ENCODE measurements at places on chromosomes 5 and 9.

DNA sequence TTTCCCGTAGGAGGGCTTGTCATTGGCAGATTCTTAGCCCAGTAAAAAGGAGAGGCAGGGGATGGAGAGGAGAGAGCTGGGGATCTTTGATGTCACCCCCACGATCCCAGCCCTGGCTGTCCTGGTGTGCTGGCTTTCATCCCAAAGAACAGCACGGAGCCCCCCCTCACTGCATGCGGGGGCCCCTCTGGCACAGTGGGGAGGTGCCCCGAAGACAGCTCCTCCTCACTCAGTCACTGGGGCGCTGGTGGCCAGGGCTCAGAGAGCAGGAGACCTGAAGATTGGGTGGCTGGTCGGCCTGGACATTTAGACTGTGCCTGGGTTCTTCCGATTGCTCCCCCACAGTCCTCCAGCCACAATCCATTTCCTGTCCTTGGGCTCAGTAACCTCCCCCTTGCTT is 207.5 kb downstream of the MELK start:
- DNase-seq = no peak

GRCh38 chr5:137486707-137487106 is 12.4 kb downstream of the SPOCK1 start:
- DNase-seq = peak; percentile 61

GRCh38 chr9:33117306-33117705 is 40.8 kb upstream of the SMU1 start:
- DNase-seq = no peak

GRCh38 chr9:121915304-121915625 is 177.8 kb downstream of the TTLL11 start:
- no peak for DNase-seq

DNA sequence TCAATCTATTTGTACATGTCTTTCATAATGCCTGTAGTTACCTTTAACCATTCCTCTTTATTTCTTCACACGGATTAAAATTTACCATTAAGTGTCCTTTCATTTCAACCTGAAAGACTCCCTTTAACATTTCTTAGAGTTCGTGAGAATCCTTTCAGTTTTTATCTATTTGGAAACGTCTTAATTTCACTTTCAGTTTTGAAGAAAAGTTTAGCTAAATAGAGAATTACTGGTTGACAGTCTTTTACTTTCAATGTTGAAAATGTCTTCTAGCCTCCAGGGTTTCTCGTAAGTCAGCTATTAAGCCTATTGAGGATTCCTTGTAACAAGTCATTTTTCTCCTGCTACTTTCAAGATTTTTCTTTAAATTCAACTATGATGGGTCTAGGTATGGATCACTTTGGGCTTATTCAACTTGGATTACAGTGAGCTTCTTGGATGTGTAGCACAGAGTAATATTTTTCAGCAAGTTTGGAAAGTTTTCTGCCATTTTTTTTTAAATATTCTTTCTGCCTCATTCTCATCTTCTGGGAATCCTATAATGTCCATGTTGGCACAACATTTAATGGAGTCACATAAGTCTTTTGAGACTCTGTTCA is 48.5 kb downstream of the RFX3 start:
- DNase-seq = no peak

- peak; percentile 71 for DNase-seq
Measured at GRCh38 chr5:96336351-96336985, 96.6 kb downstream of the PCSK1 start.

DNA sequence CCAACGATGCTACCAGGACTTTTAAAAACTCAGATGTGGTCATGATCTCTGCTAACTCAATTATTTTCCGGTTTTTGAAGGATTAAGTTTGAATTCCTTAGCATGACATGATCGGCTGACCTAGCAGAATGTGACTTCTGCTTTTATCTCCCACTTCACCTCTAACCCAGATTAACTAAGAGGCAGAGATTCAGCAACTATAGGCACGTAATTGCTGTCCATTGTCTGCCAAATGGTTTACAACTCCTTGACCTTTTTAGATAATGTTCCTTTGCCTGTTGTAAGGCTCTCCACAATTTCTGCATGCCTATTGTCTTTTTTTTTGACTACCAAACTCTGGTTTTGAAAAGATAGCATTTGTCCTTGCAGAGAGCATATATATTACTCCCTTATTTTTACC is 268.2 kb downstream of the BRINP1 start:
- DNase-seq = no peak

DNA sequence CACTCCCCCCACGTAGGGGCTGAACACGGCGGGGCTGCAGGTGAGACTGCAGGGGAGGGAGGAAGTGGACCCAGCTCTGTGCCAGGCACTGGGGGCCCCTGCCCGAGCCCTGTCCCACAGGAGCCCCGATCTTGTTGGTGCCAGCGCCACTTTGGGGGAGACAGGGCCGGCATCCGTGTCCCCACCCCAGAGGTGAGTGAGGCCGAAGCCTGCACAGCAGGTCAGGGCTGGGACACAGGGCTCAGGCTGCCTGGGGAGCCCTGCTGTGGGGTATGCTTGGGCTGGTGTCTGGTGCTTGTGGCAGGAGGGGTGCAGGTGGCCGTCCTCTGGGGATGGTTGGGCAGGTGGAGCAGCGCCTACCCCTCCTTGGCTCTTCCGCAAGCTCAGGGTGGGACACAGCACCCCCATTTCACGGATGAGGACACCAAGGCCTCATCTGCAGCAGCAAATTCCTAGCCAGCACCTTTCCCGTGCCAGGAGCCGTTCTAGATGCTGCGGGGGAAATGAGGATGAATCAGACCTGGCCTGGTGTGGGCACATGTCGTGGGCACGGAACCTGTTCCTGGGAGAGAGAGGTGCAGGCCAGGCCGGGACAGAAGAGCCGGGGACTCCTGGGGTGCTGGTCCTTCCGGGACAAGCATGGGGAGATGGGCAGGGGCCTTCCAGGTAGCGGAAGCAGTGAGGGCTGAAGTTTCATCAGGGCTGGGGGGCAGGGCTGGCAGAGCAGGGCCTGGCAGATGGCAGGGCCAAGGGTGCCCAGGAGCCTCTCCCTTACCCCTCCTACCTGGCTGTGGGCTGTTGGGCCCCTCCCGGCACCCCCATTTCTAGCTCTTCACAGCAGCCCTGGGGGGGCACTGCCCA is 35.2 kb downstream of the KCNT1 start:
- DNase-seq = no peak

GRCh38 chr9:70830618-70831017 is 290.8 kb downstream of the TRPM3 start:
- no peak for DNase-seq
